ENCODE measurements at places on chromosomes 16 and 17.

DNA sequence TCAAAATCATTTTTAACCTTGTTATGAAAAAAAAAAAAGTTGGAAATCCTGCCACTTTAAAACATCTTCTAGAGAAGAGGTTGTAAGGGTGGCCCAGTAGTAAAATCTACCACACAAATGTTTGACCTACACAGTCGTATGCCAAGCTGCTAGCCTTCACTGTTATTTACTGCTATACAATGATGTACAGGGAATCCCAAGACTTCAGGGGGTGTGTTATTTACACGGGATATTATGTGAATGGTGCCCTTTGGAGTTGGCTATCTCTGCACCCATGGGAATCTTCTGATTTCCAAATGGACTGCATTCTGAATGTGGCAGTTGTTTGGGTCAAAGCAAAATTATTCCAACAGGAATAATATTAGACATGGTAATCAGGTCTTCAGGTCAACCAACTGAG is 45.9 kb downstream of the STH start:
- DNase-seq, result no peak

DNA sequence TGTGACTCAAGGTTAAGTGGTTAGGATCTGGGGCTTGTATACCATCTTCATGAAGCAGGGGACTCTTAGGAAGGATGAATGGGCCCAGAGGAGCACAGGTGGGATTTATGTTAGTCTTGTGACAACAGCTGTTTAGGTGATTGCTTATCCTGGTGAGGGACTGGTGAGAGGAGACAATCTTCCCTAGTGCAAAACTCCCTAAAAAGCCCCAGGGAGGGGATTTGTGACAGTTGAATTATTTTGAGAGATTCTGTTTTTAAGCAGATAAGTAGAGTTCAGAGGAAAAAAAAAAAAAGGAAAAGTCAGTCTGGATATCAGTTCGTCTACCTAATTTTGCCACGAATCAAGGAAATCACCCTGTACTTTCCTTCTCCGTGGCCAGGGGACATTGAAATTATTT is 35.1 kb upstream of the SEC14L1 start:
- no peak for DNase-seq

DNA sequence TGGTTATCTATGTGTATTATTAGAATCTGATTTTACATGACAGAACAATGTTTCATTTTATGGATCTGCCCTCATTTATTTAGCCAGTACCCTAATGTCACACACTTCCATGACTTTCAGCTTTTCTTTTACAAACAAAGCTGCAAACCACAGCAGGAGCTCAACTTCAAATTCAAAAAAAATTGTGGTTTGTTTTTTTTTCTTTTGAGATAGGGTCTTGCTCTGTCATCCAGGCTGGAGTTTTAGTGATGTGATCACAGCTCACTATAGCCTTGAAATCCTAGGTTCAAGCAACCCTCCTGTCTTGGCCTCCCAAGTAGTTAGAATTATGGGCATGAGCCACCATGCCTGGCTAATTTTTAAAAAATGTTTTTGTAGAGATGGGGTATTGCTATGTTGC is 8.2 kb upstream of the MPRIP start:
- no peak for DNase-seq

DNA sequence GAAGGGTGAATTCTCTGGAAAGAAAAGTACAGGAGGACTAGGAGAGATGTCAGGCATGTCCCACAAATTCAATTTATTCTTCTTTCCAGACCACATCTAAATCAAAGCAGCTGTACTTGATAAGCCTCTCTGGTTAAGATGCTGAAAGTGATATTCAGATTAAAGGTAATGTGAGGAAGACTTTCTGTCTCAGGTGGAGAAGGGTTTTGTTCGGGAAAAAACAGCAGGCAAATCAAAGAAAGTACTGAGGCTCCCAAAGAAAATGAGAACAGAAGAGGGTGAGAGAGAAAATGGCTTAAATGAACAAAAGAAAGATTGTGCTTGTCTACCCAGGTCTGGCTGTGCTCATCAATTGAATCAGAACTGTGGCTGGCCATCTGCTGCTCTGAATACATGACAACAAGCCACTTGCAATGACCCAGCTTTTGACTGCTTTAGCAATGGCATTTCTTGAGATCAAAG is 55.6 kb downstream of the MMD start:
- no peak for DNase-seq
